ENCODE measurements at places on chromosomes 2 and 18. TPM values are rescaled to one million over a fixed set of nuclear protein-coding genes. Genes with fewer than 3 reads are reported as not detected.

DNA sequence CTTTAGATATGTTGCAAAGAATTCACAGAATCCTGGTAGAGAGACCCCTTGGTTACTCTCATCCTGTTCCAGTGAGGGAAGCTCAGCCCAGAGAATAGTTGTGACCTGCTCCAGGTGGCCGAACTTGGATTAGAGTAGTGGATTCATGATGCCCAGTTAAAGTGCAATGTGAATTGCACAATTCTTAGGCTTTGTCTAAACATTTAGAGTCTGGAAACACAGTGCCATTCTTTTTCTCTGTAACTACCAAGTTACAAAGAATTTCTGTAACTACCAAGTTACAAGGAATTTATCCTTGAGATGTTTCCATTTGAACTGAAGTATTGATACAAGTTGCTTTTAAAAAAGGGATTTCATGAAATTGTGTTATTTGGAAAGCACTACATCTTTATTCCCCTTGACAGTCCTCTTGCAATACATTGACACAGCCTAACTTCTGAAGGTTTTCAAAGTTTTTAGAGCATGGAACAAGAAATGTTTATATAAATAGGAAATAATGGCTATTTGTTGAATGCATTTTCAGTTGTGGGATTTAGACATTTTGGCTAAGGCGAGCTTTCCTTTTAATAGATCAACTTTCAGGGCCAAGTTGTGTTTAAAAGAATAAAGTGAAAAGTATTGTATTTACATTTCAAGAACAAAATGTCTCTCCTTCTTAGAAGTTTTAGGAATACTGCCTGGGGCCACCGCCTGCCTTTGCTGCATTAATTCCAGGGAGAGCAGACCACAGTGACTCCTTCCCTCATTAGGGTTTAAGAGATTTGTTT lies 315.0 kb downstream of the LPIN1 start:
- no peak overlapping the region for H3K27ac ChIP-seq
- no peaks in the 10 kb centered on the region for H3K27me3 ChIP-seq
- DNase-seq: no peak
- H3K36me3 ChIP-seq: no peaks in the 10 kb centered on the region
- no peak overlapping the region for H3K4me3 ChIP-seq

GRCh38 chr2:152823905-152824304 lies 105.5 kb downstream of the ARL6IP6 start:
- no peak overlapping the region for H3K4me3 ChIP-seq
- H3K27me3 ChIP-seq: no peaks in the 10 kb centered on the region
- no peak for DNase-seq
- no peaks in the 10 kb centered on the region for H3K36me3 ChIP-seq
- H3K4me1 ChIP-seq: no peaks in the 10 kb centered on the region
- H3K27ac ChIP-seq: no peak overlapping the region

DNA sequence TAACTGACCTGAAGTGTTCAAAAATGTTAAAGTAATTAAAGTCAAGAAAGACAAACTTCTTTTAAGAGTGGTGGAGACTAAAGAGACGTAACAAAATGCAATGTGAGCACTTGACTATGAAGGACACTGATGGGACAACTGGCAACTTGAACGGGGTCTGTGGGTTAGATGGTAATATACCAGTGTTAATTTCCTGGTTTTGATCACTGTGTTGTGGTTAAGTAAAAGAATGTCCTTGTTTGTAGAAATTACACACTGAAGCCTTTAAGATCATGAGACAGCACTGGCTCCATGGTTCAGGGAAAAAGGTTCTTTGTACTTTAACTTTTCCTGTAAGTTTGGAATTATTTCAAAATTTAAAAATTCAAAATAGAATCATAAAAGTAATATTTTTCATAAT lies 58.2 kb downstream of the REL start:
- no peak overlapping the region for H3K27ac ChIP-seq
- H3K36me3 ChIP-seq: peaks cover 23% of the 10 kb centered on the region
- H3K4me1 ChIP-seq: no peaks in the 10 kb centered on the region
- H3K4me3 ChIP-seq: no peak overlapping the region
- H3K27me3 ChIP-seq: no peaks in the 10 kb centered on the region
- no peak for DNase-seq

GRCh38 chr2:16221461-16222010 lies 281.2 kb downstream of the MYCN start:
- DNase-seq: no peak
- H3K36me3 ChIP-seq: no peaks in the 10 kb centered on the region
- no peaks in the 10 kb centered on the region for H3K4me1 ChIP-seq
- no peaks in the 10 kb centered on the region for H3K27me3 ChIP-seq
- no peak overlapping the region for H3K27ac ChIP-seq

IL36RN gene
- polyA plus RNA-seq: not detected

CCDC148 gene
- polyA plus RNA-seq: 0.25 TPM

C2orf72 gene
- 7.6 TPM for polyA plus RNA-seq

ASIC4 gene
- not detected for polyA plus RNA-seq

DNA sequence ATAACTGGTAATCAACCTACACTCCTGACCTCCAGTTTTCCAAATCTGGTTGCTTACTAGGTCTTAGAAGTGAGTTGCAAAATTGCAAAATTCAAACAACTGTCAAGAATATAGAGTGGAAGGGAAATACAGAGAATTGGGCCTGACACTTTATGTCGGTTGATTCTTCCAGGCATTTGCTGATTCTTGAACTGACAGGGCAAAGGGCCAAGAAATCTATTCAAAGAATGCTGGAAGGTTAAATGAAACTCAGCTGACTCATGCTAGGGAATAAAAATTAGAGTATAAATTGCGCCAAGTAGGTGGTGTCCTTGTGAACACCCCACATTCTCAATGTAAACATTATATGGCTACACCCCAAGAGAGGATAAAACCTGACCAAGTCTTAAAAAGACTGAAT lies 21.5 kb upstream of the ZSCAN30 start:
- no peak overlapping the region for H3K4me3 ChIP-seq
- no peaks in the 10 kb centered on the region for H3K27me3 ChIP-seq
- no peak for DNase-seq
- H3K27ac ChIP-seq: no peak overlapping the region
- peaks cover 26% of the 10 kb centered on the region for H3K36me3 ChIP-seq
- no peaks in the 10 kb centered on the region for H3K4me1 ChIP-seq

RETSAT gene
- polyA plus RNA-seq: 23.9 TPM

DNA sequence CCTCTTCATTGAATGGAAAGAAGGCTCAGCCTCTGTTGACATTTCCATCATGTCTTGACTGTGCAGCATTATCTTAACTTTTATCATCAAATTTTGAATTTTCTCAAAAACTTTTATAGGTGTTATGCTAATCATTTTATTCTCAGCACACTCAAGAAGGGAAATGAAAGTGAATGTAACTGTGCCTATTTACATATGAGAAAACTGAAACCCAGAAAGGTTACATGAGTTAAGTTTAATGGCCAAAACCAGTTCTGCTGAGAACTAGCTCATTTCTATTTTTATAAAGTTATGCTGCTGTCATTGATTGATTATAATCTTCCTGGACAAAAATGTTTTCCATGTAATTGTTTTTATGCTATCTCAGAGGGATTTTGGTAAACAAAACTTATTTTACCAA lies 618.8 kb upstream of the NRXN1 start:
- H3K4me1 ChIP-seq: no peaks in the 10 kb centered on the region
- no peak for DNase-seq
- no peaks in the 10 kb centered on the region for H3K36me3 ChIP-seq
- H3K4me3 ChIP-seq: no peak overlapping the region

PAIP2B gene
- 12.1 TPM for polyA plus RNA-seq
